ENCODE measurements at places on chromosomes 7 and 10.

DNA sequence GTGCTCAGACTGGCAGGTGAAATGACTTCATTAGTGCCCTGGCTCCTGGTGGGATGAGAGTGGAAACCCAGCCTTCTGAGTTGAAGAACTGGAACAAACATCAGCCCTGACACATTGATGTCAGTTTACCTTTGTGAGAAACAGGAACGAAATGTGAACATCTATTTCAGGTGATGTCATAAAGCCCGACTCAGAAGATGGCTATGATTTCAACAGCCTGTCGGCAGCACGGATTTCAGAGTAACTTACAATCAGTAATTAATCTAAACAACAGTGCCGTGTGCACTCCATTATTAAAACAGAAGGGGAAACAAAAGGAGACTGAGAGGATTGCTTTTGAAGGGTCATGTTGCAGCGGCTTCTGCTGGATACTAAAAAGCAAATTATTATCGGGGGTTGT is 243.2 kb downstream of the FRMD4A start:
- DNase-seq = no peak

GRCh38 chr7:47940088-47941013 is 7.9 kb downstream of the PKD1L1 start:
- DNase-seq = no peak

DNA sequence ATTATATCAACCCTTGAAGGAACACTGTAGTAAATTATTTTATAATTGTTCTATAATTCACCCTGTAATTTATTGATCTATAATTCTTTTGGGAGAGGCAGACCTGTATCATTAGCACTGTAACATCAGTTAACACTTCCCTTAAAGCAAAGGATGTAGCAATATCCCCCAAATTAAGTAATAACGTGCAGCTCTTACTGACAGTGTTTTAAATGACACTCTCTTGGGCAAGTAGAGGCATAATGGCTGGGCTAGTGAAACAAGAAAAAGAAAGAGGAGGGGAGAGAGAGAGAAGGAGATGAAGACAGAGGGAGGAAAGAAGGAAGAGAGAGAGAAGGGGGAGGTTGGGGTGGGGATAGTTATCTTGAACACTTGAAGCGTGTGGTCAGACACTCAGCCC is 161.0 kb upstream of the RNF32 start:
- DNase-seq = no peak

DNA sequence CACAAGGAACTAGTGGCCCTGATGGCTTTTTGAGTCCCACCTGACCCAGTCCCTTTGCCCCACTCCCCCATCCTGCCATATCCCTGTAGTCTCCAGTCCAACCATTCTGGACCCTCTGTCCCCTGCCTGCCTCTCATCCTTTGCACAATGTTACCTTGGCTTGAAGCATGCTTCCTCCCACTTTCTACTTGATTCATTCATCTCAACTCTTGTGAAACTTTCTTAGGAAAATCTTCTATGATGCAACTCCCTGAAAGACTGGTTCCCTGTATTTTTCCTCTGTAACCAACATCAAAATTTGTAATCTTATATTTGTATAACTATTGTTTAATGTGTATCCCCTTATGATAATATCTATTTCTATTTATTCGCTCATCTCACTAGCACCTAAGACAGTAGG is 151.5 kb downstream of the LRRTM3 start:
- DNase-seq = no peak

DNA sequence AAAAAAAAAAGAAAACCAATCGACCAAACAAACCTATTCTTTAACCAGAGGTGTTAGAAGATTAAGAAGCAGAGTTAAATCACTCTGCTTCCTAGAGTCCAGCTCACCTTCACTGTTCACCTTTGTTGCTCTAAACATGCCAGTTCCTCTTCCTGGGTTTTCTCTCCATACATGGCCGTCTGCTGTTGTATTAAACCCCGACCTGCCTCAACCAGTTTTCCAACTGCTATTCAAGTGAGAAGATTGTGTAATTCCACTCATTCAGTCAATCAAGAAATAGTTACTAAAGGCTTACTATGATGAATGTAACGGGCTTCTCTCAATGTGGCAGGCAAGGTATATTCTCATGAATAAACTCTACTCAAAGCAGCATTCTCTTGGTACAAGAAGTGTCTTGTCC is 8.8 kb downstream of the AASS start:
- DNase-seq = no peak

DNA sequence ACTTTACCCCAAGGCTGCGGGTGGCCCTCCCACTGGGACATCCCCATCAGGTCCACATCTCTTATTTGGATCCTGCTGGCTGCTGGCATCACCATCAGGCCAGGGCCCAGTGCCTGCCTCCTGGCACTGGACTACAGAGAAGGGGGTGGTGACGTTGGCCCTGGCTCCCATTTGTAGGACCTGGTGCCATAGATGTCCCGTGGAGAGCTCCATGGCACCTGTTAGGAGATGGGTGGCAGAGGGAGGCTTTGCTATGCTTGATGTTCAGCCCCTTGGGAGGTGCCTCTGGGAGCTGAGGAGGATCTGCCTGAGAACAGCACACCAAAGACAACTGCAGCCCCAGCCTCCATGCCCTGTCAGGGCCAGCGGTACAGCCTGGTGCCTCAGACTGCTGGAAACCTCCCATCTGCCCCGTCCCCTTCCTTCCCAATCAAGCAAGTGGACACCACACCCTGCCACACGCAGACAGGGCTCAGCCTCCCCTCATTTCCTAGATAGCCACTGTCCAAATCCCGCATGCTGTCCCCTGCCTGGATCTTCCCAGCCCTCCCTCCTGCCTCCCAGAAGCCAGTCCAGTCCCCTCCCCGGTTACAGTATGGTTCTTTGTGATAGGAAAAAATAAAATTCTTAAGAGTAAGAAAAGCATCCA is 230.0 kb upstream of the GRB10 start:
- no peak for DNase-seq

GRCh38 chr10:16384021-16384420 is 52.8 kb upstream of the PTER start:
- DNase-seq = no peak

- DNase-seq = no peak
Observed at GRCh38 chr7:14219125-14219524, 229.7 kb upstream of the ETV1 start.

DNA sequence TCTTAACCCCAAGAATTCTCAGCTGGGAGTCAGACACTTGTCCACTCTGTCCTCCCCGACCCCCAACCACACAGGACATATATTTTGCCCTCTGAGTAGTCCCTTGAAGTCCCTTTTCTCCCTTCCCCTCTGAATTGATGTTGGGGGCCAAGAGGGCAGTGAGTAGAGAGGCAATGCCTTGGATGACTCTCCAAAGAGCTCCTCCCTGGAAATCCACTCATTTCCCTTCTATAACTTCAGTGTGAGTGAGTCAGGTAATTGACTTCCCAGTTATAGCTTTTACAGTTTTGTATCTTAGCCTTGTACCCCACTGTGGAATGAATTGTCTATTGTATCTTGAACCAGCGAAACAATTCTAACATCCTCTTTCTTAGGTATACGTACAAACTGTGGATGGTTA is 9.2 kb upstream of the ODAD2 start:
- DNase-seq = no peak

GRCh38 chr10:132178046-132178445 is 8.7 kb upstream of the DPYSL4 start:
- no peak for DNase-seq

DNA sequence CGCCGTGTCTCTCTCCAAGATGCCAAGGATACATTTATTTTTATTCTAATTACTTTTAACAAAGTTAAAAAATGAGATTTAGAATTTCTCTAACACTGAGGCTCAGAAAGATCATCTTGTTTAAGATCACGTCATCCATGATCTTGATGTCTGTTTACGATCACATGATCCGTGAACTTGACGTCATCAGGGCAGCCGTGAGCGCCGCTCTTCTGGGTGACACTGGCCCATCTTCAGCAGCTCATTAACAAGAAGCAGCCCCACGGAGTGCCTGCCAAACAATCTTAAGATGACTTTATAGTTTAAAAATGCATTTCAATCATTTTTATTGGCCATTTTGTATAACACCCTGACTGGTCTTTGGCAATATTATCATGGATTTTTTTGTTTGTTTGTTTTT is 291.1 kb upstream of the PRKCQ start:
- no peak for DNase-seq

DNA sequence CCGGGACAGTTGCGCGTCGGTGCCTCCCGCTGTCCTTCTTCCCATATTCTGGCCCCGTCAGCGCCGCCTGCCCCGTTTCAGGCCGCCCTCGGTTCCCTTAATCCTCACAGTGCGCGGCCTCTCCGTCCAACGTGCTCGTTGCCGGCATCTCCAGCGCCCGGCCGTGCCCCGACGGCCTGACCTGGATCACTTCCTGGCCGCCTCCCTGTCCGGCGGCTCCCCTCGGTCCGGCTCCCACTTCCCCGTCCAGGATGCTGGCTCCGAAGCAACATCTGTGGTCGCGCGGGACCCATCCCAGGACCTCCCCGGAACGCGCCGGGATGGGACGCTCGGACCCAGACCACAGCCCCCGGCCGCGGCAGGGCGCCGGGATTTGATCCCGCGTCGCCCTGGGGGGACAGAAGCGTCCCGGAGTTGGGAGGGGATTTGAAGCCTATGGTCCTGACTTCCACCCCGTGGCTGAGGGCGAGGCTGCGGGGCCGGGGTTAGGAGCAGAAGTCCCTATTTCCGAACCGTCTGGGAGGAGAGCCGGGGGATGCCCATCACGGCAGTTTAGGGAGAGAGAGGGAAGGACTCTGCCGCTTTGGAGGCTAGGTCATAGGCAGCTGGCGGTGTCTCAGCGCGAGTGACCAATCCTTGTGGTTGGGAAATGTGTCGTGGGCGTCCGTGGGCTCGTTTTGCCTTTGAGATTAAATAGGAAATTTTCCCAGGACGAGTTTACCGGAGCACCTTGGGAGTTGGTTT is 53.8 kb downstream of the KCTD7 start:
- no peak for DNase-seq

- DNase-seq = peak; percentile 47
Observed at GRCh38 chr10:7121154-7121797, 289.6 kb downstream of the SFMBT2 start.

GRCh38 chr7:56079450-56080185 is 13.1 kb downstream of the PHKG1 start:
- no peak for DNase-seq

DNA sequence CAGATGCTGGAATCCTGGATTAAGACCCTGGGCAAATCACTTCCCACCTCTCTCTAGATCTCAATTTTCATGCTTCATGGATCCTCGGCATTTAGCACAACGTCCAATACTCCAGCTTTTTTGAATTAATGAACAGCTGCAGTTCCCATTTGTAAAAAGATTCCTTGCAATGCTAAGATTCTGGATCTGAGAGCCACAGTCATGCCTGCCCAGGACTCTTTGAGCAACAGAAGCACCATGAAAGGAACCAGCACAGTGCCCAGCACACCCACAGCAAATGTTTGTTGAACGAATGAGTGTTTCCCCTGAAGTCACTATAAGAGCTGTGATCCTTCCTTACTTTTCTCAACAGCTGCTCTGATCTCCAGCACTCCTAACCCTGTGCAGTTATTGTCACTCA is 20.8 kb upstream of the DDIT4 start:
- no peak for DNase-seq

- DNase-seq = no peak
Observed at GRCh38 chr7:144854839-144855424, 19.1 kb upstream of the TPK1 start.

GRCh38 chr10:63414481-63415260 is 51.1 kb downstream of the JMJD1C start:
- DNase-seq = no peak

GRCh38 chr7:101625031-101625791 is 3.9 kb downstream of the MYL10 start:
- DNase-seq = no peak

GRCh38 chr7:50473531-50473930 is 23.4 kb upstream of the FIGNL1 start:
- no peak for DNase-seq

GRCh38 chr10:58352956-58353610 is 18.3 kb downstream of the UBE2D1 start:
- DNase-seq = no peak

GRCh38 chr10:75857896-75858295 is 426.5 kb downstream of the LRMDA start:
- DNase-seq = no peak

DNA sequence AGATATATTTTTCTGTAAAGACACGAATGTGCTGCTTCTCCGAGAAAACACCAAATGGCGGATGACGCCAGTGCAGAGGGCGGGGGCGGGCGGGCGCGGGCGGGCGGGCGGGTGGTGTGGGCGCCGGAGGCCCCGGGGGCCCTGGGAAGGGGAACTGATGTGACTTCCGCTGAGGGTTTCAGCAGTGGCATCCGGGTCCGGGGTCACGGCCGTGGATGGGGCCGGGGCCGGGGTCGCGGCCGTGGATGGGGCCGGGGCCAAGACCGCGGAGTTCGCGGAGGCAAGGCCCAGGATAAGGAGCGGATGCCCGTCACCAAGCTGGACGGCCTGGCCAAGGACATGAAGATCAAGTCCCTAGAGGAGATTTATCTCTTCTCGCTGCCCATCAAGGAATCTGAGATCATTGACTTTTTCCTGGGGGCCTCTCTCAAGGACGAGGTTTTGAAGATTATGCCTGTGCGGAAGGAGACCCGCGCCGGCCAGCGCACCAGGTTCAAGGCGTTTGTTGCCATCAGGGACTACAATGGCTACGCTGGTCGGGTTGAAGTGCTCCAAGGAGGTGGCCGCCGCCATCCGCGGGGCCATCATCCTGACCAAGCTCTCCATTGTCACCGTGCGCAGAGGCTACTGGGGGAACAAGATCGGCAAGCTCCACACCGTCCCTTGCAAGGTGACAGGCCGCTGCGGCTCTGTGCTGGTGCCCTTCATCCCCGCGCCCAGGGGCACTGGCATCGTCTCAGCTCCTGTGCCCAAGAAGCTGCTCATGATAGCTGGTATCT is 20.3 kb upstream of the IGF2BP3 start:
- no peak for DNase-seq

DNA sequence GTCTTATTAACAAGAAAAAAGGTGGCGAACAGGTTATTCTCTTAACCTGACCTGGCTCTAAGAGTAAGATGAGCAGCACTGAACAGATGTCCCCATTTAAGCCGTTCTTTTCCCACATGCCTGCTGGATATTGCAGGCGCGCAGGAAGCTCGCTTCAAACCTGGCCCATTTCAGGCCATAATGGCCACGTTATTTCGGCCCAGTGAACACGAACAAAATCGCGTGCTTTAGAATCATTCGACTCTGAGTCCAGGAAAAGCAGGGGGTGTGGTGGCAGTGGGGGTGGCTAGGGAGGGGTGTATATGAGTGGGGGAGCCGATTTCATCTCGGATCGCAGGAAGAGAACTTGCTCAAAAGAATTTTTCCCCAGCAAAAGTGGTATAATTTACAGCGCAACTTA is 6.6 kb upstream of the SP8 start:
- DNase-seq = no peak

DNA sequence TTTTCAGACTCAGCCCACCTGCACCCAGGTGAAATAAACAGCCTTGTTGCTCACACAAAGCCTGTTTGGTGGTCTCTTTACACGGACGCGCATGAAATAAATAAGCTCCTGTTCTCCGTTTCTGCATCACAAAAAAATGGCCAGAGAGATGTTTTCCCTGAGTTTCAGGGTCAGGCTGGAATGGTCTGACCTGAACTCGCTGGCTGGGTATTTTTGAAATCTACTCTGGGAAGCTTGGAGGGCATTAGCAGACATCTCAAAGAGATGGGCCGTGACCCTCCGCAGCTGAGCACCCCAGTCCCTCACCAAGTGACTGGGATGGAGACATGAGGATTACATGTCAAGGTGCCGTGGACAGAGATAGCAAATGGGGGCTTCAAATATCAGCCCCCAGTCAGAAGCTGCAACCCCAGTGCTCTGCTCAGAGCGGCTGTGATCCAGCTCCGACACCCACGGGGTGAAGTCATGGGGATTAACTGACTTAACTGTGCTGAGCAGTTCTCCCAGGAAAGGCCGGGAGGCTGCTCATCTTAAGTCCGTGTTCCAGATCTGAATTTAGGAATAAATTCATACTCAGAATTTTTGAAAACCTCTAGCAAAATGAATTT is 22.3 kb downstream of the CALML5 start:
- DNase-seq = no peak

Measured in activated CD8-positive, alpha-beta memory T cell treated with anti-CD3 and anti-CD28 coated beads for 1 hour (primary cell).